Suprapubic skin (tissue), 4 donors: ENCODE measurements at places on chromosomes 4 and X. TPM values are rescaled to one million over a fixed set of nuclear protein-coding genes. Genes with fewer than 3 reads are reported as not detected.

- H3K27ac ChIP-seq = no peak overlapping the region
- H3K4me1 ChIP-seq = peaks cover 4% of the 10 kb centered on the region
- no peak overlapping the region for H3K4me3 ChIP-seq
- no peaks in the 10 kb centered on the region for H3K36me3 ChIP-seq
Observed at GRCh38 chr4:99179626-99180025, 35.5 kb upstream of the ADH4 start.

- H3K36me3 ChIP-seq = no peaks in the 10 kb centered on the region
- no peaks in the 10 kb centered on the region for H3K27me3 ChIP-seq
- H3K4me3 ChIP-seq = no peak overlapping the region
- no peaks in the 10 kb centered on the region for H3K4me1 ChIP-seq
- no peak for DNase-seq
- H3K27ac ChIP-seq = no peak overlapping the region
Observed at GRCh38 chrX:29911673-29912072, 303.7 kb upstream of the MAGEB2 start.

DNA sequence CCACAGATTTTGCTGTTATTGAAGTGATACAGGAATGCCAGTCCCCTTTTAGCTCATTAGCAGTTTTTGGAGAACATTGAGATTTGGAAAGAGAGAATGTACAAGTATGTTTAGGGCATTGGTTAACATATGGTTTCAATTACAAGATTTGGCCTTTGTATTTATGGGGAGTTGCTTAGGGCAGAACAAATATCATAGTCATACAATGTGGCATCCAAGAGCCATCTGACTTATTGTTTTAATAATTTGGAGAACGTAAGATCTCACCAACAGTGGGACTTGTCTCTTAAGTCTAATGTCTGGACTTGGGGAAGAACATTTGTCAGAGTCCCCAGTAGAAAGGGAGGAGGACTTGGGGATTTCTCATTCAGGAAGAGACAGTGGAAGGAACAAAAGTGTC lies 166.1 kb downstream of the STK32B start:
- H3K4me1 ChIP-seq = no peaks in the 10 kb centered on the region
- H3K27ac ChIP-seq = no peak overlapping the region
- H3K27me3 ChIP-seq = no peaks in the 10 kb centered on the region
- no peak overlapping the region for H3K4me3 ChIP-seq

GRCh38 chr4:130028552-130028951 lies 932.6 kb downstream of the C4orf33 start:
- H3K4me1 ChIP-seq = no peaks in the 10 kb centered on the region
- no peak overlapping the region for H3K27ac ChIP-seq
- H3K36me3 ChIP-seq = no peaks in the 10 kb centered on the region
- H3K27me3 ChIP-seq = no peaks in the 10 kb centered on the region

GRCh38 chr4:185019456-185020292 lies 1.4 kb downstream of the HELT start:
- peak overlapping the region; percentile 42 for H3K4me3 ChIP-seq
- H3K27ac ChIP-seq = no peak overlapping the region
- no peak for DNase-seq
- H3K27me3 ChIP-seq = peaks cover 99% of the 10 kb centered on the region
- no peaks in the 10 kb centered on the region for H3K36me3 ChIP-seq

GRCh38 chr4:10730590-10730989 lies 46.0 kb upstream of the CLNK start:
- H3K27me3 ChIP-seq = no peaks in the 10 kb centered on the region
- H3K4me1 ChIP-seq = no peaks in the 10 kb centered on the region
- DNase-seq = no peak
- H3K27ac ChIP-seq = no peak overlapping the region

DNA sequence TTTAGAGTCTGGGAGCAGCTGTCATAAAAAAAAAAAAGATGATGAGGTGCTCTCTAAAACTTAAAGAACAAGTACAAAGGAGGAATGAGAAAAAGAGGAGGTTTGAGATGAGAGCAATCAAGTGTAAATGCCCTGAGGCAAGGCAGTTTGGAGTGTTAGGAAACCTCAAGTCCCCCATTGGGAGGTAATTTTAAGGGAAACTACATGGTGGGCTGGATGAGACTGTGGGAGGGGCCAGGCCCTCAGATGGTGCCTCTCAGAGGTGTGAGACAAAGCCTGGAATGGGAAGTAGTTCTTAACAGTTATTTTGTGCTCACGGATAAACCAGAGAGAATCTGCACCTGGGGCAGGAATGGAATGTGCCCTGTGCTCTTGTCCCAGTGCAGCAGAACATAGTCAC lies 1.9 kb upstream of the MAGEB3 start:
- no peak overlapping the region for H3K4me3 ChIP-seq
- DNase-seq = no peak
- H3K27ac ChIP-seq = no peak overlapping the region

GRCh38 chr4:118975449-118976192 lies 87.0 kb downstream of the SYNPO2 start:
- no peak for DNase-seq
- H3K27me3 ChIP-seq = no peaks in the 10 kb centered on the region
- no peak overlapping the region for H3K4me3 ChIP-seq
- no peaks in the 10 kb centered on the region for H3K36me3 ChIP-seq

- H3K4me3 ChIP-seq = no peak overlapping the region
- H3K4me1 ChIP-seq = no peaks in the 10 kb centered on the region
- no peaks in the 10 kb centered on the region for H3K36me3 ChIP-seq
- no peak overlapping the region for H3K27ac ChIP-seq
- no peaks in the 10 kb centered on the region for H3K27me3 ChIP-seq
Observed at GRCh38 chr4:43452948-43453347, 560.4 kb downstream of the GRXCR1 start.

- no peaks in the 10 kb centered on the region for H3K36me3 ChIP-seq
- no peak overlapping the region for H3K27ac ChIP-seq
- no peaks in the 10 kb centered on the region for H3K27me3 ChIP-seq
- DNase-seq = no peak
- H3K4me3 ChIP-seq = no peak overlapping the region
Observed at GRCh38 chrX:153245288-153245731, 66.2 kb downstream of the MAGEA1 start.

Gene ARSJ
- 3.8 TPM for total RNA-seq

Gene SMIM43
- total RNA-seq = not detected

Gene MOB1B
- total RNA-seq = 20.8 TPM

Gene SLC2A9
- total RNA-seq = 8.6 TPM

Gene HPSE
- 4.8 TPM for total RNA-seq

Gene RNF175
- not detected for total RNA-seq
